ENCODE measurements at places on chromosomes 11 and 22.

DNA sequence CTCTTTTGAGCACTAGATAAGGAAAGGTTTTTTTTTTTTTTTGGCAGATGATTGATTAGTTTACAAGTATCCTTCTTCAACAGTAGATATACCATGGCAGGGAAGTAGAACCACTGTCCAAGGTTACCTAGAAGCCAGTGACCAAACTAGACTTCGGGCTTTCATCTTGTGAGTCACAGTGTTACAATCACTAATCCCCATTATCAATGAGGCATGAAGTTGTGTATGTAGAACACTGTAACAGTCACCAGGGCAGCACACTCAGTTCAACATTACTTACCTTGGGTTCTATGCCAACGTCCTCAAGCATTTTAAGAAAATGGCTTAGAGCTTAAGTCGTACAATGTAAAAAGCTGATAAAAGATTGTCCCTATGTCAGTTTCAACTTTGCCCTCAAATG, 430.9 kb downstream of the ETS1 start:
- no peak for DNase-seq

GRCh38 chr11:11582011-11582701, 39.6 kb downstream of the GALNT18 start:
- DNase-seq, result no peak

DNA sequence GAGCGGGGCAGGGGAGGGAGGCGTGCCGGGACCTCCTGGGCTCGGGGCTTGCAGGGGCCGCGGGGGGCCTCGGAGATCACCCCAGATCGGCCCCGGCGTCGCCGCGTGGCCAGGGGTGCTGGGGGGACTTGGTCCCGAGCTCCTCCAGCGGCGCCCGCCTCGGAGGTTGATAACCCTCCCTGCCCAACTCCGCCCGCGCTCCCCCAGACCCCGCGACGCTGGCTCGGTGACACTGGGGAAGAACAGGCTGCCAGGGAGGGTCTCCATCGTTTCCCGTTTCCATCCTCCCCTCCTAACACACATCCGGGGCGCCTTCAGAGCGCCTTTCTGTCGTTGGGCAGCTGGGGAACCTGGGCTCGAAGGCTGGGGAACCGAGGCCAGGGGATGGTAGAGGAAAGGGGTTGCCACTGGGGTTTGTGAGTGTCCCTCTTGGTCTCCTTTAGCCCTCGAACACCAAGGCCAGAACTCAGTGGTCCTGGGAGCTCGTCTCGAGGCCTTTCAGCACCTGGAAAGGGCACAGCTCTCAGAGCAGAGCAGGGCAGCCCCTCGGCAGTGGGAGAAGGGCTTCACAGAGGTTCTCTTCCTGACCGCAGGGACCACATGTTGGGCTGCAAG, 431 bp downstream of the SLC37A2 start:
- DNase-seq, result no peak

DNA sequence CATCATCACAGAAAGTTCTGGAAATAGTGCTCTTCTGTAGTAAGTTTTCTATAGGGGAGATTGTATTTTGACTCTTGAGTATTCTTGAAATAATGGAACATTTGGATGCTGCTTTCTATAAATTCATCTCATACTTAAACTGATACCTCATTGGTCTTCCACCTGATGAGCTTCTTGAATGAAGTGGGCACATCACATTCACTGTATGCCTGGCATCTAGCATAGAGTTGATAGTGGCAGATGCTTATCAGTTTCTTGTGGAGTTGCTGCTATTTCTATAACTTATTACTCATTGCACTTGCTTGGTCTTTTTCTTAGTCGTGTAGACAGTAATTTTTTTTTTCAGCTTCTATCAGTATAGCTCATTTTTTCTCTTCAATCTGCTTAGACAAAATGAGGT, 5.4 kb downstream of the ATXN10 start:
- no peak for DNase-seq

GRCh38 chr22:20549232-20549841, 41.9 kb downstream of the MED15 start:
- no peak for DNase-seq

DNA sequence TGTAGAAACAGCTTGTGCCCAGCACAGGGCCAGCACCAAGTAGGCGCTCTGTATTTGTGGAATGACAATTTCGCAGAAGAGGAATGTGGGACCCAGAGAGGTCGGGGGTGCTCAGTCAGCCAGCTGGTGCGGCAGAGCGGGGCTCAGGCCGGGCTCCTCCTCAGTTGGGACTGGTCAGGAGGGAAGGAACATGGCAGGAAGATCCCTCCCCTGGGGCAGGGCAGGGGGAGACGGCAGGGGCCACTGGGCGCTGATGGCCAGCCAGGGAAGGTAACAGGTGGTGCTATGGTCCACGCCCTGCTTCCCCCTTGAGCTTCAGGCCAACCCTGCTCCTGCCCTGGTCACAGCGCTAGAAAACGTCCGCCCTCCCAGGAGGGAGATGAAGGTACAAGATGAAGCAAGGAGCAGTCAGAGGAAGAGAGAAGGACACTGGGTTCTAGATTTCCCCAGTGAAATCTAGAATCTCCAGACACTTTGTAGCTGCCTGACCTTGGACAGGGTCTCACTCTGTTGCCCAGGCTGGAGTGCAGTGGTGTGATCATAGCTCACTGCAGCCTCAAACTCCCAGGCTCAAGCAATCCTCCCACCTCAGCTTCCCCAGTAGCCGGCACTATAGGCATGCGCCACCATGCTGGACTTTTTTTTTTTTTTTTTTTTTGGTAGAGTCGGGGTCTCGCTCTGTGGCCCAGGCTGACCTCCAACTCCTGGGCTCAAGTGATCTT, 13.5 kb upstream of the SPI1 start:
- no peak for DNase-seq

- DNase-seq, result no peak
Measured at GRCh38 chr22:32735526-32735925, 66.0 kb upstream of the TIMP3 start.

DNA sequence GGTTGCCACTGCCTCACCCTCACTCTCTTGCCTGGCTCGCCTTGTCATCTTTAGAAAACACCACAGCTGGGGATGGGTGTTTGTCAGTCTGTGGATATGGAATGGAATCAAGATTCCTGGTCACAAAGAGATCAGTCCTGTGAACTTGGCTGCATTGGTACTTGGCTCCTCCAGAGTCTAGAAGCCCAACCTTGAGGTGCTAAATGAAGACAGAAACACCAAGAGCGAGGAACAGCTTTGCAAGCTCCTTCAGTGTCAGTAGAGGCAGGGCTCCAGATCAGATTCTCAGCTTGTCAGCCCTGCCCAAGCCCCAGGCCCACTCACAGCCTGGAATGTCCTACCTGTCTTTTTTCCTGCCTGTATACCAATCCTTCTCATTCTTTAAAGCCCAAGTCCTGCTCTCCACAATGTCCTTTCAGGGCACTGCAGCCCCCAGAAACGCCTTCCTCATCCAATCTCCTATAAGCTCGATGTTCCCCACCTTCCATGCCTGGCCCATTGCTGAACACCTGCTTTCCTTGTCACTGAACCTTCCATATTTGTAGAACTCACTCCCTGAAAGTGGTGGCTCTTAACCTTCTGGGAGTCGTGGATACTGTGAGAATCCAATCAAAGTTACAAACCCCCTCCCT, 188.9 kb downstream of the BCR start:
- DNase-seq, result no peak

DNA sequence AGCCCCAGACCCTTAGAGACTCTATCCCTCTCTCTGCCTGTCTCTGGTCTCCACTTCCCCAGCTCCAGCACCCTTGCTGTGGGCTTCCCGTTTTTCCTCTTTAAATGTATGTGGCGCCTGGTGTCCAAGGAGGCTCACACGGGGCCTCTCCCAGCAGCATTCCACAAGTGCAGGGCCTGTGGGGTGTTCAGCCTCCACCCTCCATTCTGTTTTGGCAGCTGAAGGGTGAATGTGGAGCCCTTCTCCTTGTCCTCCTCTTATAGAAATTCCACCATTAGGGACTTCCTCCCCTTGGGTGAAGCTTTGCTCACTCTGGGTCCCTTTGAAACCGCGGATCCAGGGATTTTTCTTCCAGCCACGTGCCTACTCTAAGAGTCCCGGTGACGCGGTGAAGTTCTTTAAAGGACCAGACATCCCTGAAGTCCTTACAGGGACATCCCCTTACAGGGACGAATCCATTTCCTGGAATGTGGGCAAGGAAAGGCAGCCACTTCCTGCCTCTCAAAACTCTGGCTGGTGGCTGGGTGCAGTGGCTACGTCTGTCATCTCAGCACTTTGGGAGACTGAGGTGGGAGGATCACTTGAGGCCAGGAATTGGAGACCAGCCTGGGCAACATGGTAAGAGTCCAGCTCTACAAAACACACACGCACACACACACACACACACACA, 1.6 kb upstream of the TSPAN18 start:
- no peak for DNase-seq

DNA sequence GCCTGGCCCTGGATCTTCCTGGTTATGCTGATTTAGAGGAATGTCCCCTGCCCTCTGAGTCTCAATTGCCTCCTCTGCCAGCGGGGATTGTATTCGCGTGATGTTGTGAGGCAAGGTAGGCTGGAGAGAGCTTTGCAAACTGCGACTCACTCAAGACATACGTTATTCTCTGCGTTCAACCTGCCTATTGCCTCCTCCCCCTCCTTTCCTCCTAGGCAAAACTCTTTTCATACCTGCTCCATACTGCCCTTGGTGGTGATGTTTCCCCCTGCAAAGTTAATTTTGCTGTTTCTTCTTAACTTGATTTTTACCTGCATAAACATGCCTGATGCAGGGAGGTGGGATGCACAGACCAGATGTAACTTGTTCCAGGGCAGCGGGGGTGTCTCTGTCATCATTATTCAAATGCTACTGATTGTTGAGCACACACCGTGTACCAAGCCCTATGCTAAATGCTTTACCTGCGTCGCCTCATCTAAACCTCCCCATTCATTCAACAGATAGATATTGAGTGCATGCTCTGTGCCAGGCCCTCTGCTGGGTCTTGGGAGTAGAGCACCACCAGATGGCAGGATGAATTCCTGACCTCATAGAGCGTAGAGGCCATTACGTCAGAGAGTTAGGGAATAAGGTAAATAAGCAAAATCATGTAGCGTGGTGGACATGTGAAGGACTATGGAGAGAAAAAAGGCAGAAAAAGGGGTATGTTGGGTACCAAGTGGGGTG, 29.0 kb downstream of the SGSM1 start:
- no peak for DNase-seq

DNA sequence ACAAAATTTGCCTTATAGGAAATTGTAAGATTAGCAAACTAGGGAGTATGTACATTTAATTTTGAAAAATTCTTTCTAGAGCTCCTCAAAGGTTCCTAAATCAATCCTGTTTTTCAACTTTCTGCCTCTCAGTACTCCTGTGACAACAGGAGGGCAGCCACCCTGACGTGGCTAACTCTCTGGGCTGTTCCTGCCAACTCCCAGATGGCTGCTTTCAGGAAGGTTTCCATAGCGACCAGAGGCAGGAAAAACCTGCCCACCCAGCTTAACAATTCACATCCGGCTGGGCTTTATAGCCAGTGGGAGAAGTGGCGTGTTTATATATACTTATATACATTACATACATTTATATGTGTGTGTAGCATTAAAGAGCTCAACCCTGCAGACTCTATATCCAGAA, 26.5 kb downstream of the SGSM3 start:
- no peak for DNase-seq

GRCh38 chr22:41447435-41448188, 1.0 kb upstream of the TOB2 start:
- no peak for DNase-seq

DNA sequence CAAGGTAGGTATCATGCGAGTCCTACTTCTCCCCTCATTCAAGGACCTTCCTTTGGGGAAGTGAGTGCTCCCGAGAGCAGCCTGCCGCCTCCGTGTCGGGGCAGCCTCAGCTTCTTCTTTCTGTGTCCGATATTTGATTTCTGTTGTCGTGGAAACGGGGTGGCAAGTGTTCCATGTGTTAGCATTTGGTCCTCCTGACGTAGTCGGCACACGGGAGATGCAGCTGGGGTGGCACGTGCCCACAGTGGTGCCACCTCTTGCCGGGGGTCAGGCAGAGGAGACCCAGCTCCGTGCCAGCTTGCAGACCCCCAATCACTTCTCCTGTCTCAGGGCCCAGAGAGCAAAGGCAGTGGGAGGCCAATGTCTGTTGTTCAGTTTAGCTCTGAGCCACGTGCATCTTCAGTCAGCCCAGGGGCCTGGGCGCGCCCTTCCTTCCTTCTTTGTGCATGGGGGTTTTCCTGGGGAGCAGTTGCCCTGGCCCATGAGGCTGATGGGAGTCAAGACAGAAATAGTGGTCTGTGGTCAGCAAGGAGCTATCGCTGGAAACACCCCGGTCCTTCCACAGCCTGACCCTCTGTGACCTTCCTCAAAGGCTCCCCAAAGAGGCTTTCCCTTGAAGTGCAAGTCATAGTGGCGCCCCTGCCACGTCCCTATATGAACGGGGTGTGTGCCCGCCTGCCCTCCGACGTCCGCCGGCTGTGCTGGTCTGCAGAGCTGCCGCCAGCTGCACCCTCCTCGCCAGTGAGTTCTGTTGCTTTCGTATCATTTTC, 44.5 kb downstream of the PARVB start:
- DNase-seq, result peak; percentile 58

- DNase-seq, result peak; percentile 73
Measured at GRCh38 chr11:116791002-116791812, 472 bp downstream of the APOA5 start.

GRCh38 chr11:123760894-123761293, 6.6 kb upstream of the OR6X1 start:
- no peak for DNase-seq

- no peak for DNase-seq
Measured at GRCh38 chr11:120289426-120289825, 35.7 kb upstream of the TLCD5 start.

GRCh38 chr11:125350206-125351032, 145.6 kb downstream of the FEZ1 start:
- no peak for DNase-seq

DNA sequence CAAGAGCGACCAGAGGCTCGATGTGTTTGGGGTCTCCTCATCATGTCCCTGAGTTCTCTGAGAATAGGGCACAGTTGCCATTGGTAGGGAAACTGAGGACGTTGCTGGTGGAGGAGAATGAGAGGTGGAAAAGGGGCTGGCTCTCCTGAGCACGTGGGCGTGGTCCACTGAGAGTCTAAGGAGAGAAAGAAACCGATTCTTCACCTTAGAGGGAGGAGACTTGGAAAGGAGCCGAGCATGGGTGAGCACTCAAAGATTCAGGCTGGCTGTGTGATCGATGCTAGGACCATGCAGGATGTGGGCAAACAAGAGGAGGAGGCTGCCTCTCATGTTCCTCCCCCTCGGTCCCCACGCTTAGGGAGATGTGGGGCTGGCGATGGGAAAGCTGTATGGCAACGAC, 19.8 kb upstream of the TLCD5 start:
- no peak for DNase-seq

- DNase-seq, result no peak
Measured at GRCh38 chr11:7422544-7423331, 62.6 kb upstream of the OLFML1 start.

GRCh38 chr11:44782478-44782877, 55.7 kb downstream of the TSPAN18 start:
- DNase-seq, result no peak

- DNase-seq, result no peak
Measured at GRCh38 chr22:49566693-49567092, 261.0 kb downstream of the BRD1 start.

DNA sequence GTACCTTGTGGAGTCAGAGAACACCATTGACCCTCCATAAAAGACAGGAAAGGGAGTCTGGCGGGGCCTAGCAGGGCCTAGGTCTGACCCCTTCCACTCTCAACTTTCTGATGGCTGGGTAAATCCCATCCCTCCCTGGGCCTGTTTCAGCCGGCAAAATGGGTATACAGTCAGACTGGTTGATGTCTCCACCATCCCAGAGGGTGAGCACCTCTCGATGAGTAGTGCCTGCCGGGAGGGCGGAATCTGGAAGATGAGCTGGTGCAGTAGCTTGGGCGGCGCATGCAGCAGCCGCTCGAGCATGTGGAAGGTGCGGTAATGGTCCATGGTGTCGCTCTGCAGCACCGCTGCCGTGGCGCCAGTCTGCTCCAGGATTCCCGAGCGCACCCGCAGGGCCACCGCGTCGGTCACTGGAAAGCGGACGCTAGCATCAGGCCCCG, 528 bp downstream of the FIBP start:
- no peak for DNase-seq
